ENCODE measurements at places on chromosomes 7 and 10. TPM values are rescaled to one million over a fixed set of nuclear protein-coding genes. Genes with fewer than 3 reads are reported as not detected.
A peak's percentile ranks its signal among the peaks of the same experiment; 100 is the strongest.

Gene OGDHL
- 9.7 TPM for total RNA-seq

Gene CALHM2
- 30.6 TPM for total RNA-seq

Gene DGKB
- total RNA-seq = 0.26 TPM

Gene PARD3
- total RNA-seq = 40.3 TPM

Gene FAM13C
- total RNA-seq = 6.8 TPM

Gene PLA2G12B
- 6.0 TPM for total RNA-seq

Gene PPP1R17
- not detected for total RNA-seq

DNA sequence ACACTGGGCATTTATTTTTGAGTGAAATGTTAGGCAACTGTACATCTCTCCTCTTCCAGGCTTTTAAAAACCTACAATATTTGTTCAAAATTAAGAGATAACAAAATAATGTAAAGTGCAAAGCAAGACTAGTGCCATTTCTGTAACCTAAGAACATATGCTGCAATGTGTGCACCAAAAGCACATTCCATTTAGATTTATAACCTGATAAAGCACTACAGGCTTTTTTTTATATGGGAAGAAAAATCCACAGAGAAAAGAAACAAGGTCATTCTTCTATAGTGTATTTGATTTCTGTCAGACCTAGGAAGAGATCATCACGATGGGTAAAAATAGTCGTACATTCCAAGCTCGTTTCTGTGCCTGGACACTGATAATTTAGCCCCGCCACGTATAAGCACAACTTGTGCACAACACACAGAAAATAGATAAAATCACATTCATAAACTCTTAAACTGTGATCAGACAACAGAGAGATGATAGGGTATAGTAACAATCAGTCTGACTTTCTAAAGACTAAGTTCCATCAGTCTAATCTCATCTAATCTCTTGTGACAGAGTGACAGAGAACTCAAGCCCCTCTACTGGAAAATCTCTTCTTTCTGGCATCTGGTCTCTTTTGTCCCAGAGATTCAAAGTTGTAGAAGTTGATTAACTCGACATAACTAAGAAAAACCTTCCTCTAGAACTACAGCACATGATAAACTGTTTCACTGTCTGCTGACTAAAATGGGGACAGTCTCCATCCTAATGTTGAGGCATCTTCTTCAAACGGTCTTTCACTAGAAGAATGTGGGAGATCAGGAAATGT is 6.7 kb downstream of the LAMB1 start:
- no peak for DNase-seq

DNA sequence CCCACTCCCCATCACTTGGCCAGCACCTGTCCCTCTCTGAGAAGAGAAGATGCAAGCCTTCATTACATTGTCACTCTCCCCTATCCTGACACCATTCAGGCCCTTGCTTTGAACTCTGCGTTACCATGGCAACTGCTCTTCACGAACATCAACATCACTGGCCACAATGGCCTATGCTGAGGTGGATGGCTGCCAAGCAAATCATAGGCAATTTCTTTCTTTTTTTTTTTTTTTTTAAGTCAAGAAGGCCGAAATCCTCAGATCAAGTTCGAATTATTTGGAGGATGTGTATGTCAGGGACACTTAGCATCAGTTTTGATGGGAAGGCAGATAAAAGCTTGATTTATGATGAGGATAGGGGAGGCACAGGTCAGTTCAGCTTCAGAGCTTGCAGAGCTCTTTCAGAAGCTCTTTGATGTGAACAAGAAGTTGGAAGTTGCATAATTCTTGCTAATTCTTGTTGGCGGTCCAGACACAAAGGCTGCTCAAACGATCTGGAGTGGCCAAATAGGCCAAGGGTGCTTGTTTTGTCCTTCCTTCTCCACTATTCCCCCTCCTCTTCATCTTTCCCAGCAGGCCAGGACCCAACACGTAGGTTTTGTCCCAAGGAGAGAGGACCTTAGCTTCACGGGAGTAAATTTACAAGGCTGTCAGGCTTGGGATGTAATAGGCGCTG is 179.9 kb upstream of the NPVF start:
- DNase-seq = no peak

GRCh38 chr10:72334196-72334824 is 20.4 kb downstream of the DNAJB12 start:
- no peak for DNase-seq

DNA sequence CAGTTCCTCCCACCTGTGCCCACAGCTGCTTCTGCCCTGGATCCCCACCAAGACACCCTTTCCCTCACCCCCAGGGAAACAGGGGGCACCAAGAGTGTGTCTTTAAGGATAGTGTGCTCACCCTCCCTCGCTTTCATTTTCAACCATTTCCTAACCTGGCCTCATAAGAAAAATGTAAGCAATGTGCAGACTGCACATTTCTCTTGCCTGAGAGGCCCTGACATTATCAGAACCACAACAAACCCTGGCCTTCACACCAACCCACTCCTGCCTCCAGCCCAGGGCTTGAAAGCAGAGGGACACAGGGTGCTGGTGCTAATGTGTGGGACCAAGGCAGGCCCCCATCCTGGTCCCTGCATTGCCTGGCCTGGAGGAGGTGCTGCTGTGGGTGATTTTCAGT is 11.0 kb upstream of the IMPDH1 start:
- no peak for DNase-seq

- DNase-seq = no peak
Observed at GRCh38 chr7:158358926-158359645, 228.5 kb downstream of the PTPRN2 start.

DNA sequence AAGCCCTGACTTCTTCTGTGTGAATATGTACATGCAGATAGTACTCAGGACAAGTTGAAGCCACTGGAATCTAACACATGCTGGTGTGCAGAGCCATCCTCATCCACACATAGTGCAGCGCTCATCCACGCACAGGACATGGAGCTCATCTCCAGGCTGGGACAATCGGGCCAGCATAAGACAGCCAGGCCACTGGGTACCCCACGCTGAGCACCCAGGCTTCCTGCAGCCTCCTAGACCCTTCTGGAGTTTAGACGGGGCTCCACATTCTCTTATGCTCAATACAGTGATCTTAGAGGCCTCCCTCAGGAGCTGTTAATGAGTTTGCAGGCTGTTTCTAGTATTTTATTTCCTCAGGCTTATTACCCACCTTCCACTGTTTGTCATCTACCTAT is 238.9 kb downstream of the TNS3 start:
- no peak for DNase-seq

GRCh38 chr10:116312548-116312947 is 11.7 kb upstream of the CCDC172 start:
- no peak for DNase-seq

- DNase-seq = no peak
Observed at GRCh38 chr10:49269523-49269922, 29.4 kb upstream of the C10orf71 start.

DNA sequence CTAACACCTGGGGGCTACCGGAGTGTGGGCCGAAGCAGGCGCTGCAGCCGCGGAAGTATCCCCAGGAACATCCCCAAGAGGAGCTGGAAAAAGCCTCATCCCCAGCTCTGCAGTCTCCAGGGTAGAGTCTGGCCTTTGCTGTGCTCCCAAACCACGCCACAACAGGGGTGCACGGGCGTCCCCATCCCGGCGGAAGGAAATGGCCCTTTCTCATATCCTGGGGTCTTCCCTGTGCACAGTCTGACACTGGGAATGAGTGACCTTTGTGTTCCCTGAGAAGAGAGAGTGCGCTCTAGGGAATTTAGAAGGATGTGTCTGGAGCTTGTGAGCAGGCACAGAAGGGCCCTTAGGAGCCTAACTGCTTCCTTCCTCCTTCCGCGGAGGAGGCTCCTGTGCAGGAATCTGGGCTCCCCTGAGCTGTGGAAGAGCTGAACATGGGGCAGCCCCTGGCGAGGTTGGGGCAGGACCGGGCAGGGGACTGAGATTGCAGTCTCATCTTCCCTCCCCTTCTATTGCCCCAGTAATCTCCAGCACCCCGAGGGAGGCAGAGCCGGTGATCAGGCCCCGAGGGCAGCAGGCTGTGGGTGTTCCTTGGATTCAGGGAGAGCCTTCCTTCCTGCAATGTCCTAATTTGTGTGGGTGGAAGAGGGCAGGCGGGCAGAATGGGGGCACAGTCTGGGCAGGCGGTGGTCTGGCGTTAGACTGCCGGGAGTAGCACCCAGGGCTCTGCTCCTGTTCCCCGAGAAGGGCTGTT is 1.3 kb downstream of the REPIN1 start:
- no peak for DNase-seq

DNA sequence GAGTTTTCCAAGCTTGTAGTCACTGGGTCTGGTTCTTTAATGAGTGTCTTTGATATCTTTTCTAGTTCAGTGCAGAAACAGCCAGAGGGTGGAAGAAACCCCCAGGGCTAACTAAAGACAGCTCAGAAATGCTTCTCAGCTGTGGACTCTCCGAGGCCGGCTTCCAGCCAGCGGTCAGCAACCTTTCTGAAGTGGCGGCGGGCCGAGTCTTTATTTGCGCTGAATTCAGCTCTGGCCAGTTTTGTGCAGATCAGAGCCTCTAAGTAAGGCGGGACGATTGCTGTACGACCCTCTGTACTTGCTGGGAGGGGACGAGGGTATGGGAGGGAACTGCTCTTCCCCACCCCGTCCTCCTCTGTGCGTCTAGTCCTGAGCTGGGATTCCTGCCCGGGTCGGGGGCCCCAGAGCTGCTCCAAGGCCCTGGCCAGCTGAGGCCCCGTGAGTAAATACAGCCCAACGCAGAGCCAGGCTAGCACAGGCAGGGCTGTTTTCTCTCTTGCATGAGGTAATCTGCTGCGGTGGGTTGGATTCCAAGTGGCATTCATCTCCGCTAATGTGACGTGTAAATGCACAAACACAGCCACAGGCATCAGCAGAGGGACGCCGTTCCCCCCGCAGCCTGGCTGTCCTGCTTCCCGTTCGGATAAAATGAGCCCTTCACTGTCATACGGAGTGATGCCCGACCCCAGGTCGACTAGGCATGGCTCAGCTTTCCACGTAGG is 159.8 kb downstream of the PIP4K2A start:
- peak; percentile 93 for DNase-seq

GRCh38 chr7:132560105-132560504 is 16.2 kb downstream of the PLXNA4 start:
- no peak for DNase-seq

GRCh38 chr10:32151871-32152270 is 95.6 kb upstream of the KIF5B start:
- no peak for DNase-seq

- DNase-seq = no peak
Observed at GRCh38 chr7:27207348-27207985, 7.6 kb upstream of the HOXA13 start.

- DNase-seq = no peak
Observed at GRCh38 chr10:9792181-9792580, 1225.5 kb upstream of the CELF2 start.

DNA sequence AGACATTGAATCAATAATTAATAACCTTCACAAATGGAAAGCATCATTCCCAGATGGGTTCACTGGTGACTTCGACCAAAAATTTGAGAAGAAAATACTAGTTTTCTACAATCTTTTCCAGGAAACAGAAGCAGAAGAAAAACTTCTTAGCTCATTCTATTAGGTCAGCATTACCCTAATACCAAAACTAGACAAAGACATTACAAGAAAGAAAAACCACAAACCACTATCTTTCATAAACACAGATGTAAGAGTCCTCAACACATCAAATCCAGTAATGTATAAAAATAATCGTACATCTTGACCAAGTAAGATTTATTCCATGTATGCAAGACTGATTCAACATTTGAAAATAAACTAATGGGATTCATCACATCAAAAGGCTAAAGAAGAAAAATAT is 64.0 kb upstream of the CDK1 start:
- no peak for DNase-seq

DNA sequence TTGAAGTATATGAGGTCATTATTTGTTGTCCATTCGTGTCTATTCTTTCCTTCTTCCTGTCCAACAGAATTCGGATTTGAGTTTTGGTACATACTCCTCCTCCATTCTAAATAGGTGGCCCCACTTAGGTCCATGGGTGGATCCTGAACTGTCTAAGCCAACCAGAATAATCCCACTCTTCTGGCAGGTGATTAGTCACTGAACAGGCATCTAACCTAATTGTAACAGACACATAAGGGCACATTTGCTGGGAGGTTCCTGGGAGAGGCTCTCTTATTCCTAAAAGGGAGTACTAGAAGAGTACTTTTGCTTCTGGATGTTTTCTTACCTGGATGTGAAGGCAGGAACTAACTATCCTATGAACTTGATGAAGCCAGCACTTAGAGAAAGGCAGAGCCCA is 16.8 kb downstream of the LRRC72 start:
- DNase-seq = no peak
